Caki2 (cell line): ENCODE measurements at places on chromosomes 13 and 19. TPM values are rescaled to one million over a fixed set of nuclear protein-coding genes. Genes with fewer than 3 reads are reported as not detected.

- no peak for DNase-seq
Measured at GRCh38 chr13:99015606-99016490, 38.0 kb upstream of the DOCK9 start.

DNA sequence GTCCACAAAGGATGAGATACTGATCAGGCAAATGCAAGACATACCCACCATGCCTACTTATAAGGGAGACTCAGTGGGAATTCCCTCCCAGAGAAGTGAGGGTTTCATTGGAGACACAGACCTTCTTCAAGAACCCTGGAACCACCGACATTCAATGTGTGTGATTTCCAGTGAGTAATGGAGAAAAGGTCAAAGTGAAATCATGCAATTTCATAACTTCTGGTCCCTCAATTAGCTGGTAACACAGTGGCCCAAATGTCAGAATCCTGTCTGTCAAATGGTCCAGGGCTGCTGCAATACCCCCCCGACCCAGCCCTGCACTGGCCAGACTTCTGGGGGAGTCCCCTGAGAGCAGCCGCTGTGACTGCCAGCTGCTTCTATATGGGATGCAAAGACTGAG is 4.7 kb upstream of the METTL21C start:
- DNase-seq, result no peak

DNA sequence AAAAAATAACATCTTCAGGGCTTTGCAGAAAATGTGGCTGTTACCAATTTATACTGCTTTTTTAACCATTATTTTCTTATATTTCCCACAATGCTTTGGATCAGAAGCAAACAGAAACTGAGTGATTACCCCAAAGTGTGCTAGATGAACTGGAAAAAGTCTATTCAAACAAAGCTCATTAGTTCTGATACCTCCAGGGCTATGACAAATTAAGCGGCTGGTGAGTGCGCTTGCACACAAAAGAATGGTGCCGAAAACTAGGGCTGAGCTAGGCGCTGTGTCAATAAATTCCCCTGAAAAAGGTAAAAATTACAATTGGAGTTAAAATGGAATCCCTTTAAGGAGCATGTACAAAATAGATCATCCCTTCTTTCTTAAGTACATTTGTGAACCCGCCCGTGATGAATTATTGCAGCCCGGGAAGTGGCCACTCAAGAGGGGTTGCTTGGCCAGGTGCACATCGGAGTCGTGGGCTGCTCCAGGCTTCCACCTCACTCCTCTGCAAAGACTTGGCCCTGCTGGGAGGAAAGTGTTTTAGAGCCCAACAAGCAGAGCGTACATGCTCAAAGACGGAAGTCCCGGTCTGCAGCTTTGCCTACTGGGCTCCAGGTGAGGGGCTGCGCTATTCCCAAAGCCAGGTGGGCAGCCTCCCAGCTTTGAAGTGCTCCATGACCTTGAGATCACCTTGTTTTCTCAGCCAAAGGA is 164.0 kb upstream of the ZNF507 start:
- DNase-seq, result no peak

- no peak for DNase-seq
Measured at GRCh38 chr13:77863144-77863543, 55.5 kb downstream of the EDNRB start.

FGF21 gene
- not detected in 2 replicates for total RNA-seq

DUS3L gene
- 62.3 and 81.2 TPM in 2 replicates for total RNA-seq
